ENCODE measurements at places on chromosomes 12 and 14. TPM values are rescaled to one million over a fixed set of nuclear protein-coding genes. Genes with fewer than 3 reads are reported as not detected.

LRTM2 gene
- not detected for polyA plus RNA-seq

ARMH4 gene
- polyA plus RNA-seq, result 14.2 TPM

COPZ1 gene
- 79.4 TPM for polyA plus RNA-seq

TAS2R20 gene
- polyA plus RNA-seq, result 0.39 TPM

GRCh38 chr12:79687711-79688260, 3.0 kb downstream of the PAWR start:
- no peak for DNase-seq

DNA sequence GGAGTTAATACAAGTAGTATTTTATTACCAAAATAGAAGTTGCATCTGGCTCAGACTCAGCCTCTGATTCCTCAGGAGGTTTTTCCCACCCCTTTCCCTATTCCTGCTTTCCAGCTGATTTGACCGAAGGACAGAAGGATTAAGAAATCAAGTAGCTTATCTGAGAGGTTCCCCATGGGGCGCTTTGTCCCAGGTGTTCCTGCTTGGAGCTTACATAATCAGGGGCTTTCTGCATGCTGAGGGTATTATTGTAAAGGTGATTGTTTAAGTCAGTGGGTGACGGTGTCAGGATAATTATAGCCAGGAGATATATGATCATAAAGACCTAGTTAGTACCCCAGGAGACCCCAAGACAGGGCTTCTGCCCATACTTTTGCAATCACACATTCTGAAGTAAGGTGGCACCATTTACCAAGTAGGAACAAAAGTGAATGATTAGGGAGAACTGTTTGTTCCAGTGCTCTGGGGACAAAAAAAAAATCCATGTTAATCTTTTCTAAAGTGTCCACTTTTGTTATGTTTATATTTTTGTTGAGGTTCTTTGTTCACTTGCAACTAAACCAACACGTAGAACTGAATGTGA, 921.3 kb downstream of the NRXN3 start:
- DNase-seq, result no peak

- no peak for DNase-seq
Measured at GRCh38 chr12:107134558-107134957, 41.2 kb upstream of the CRY1 start.

GRCh38 chr12:7295529-7295928, 8.3 kb upstream of the ACSM4 start:
- DNase-seq, result no peak

- no peak for DNase-seq
Measured at GRCh38 chr14:55241673-55242072, 29.5 kb upstream of the FBXO34 start.

DNA sequence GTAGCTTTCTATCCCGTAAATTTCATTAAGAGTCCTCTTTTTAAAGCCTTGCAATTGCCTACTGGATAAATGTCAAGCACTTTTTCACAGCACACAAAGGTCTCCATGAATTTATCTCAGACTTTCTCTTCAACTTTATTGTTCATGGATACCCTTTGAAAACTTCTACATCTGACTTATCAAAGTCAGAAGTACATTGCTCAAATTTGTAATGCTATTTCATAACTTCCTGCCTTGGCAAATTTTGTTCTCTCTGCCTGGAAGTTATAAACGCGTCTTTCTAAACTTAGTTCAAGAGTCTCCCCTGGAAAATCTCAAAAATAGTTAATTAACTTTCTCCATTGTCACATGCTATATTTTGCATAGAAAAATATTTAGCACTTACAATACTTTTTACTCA, 55.9 kb upstream of the RERGL start:
- DNase-seq, result no peak

DNA sequence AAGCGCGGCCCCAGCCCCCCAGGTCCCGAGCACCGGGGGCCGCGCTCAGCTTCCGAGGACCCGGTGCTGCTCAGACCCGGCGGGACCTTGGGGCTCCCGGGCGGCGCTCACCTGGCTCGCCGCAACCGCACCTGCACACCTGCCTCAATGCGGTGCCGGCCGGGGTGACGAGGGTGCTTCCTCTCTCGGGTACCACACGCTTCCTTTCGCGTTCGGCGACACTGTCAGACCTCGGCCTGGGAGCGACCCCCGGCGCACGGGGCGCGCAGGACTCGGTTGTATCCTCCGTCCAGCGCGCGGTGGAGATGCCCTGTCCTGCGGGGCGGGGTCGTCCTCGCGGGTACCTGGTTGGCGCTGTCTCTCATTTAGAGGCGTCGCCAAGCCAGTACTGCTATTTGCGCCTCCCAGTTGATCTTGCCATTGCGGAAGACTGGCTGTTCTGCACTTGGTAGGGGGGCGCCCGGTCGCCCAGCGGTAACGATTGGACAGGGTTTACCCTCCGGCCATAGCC, 718 bp downstream of the PACS2 start:
- peak; percentile 57 for DNase-seq

DNA sequence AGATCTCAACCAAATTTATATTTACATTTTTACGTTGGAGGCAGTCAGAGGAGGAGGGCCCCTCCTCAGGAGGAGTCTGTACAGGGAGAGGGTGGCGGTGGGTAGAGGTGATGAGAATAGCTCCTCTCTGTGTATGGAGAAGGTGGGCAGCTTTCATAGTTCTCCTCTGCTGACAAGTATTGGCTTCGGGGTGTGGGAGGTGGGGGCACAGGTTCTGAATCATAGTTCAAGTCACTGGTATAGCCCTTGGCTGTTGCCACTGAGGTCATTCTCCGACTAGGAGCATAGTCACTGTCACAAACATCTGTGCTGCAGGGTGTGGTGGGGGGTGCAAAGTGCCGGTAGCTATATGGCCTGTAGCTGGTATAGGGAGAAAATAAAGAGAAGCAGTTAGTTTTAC, 50.3 kb downstream of the BCL2L14 start:
- no peak for DNase-seq

DNA sequence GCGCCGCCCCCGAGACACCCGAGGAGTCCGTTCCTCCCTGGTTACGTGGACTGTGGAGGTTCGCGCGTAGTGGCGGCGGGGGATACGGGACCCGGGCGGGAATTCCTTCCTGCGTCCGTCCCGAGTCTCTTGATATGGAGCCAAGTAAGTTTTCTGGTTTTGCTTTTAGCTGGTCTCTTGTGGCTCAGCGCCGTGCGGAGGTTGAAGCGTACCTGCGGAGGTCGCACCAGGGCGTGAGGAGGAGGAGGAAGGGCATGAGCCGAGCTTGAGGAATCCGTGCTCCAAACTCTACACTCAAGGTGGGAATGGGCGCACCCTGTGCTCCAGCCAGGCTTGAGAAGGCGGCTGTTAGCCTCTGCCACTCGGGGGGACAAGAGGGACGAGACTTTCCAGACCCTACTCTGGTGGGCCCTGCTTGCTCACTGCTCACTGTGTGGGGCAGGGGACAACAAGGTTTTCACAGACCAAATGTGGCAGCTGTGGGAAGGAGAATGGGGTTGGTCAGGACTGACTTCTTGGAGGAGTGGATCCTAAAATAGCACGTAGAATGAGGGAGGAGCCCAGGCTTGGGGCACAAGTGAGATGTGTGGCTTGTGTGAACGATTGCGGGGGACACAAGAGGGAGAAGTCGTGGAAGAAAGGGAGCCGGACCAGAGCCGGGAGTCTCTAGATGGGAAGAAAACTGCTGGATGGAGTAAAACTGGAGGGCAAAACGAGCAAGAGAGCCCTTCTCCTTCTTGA, 577 bp downstream of the ATG101 start:
- DNase-seq, result no peak

All from ovary (tissue), 10 donors.